ENCODE measurements at places on chromosomes 6 and 20. TPM values are rescaled to one million over a fixed set of nuclear protein-coding genes. Genes with fewer than 3 reads are reported as not detected.

SAMD5 gene
- not detected for total RNA-seq

ZC2HC1B gene
- not detected for total RNA-seq

TAGAP gene
- 175 TPM for total RNA-seq

COL11A2 gene
- 1.1 TPM for total RNA-seq

ARG1 gene
- not detected for total RNA-seq

FAM135A gene
- 6.5 TPM for total RNA-seq

LRRN4 gene
- not detected for total RNA-seq

UNC5CL gene
- total RNA-seq: 1.3 TPM

GOPC gene
- total RNA-seq: 16.1 TPM

SLC17A3 gene
- not detected for total RNA-seq

MLN gene
- total RNA-seq: not detected

UBE2C gene
- 185 TPM for total RNA-seq

MUC22 gene
- not detected for total RNA-seq

SLC16A10 gene
- 13.4 TPM for total RNA-seq

COL20A1 gene
- total RNA-seq: 0.08 TPM

STK35 gene
- total RNA-seq: 19.9 TPM

PLAGL2 gene
- total RNA-seq: 87.2 TPM

NUP43 gene
- total RNA-seq: 83.8 TPM

KCNQ2 gene
- total RNA-seq: not detected

EPPIN gene
- total RNA-seq: not detected

ESR1 gene
- 0.45 TPM for total RNA-seq

EEF1A2 gene
- total RNA-seq: not detected

KIZ gene
- 15.7 TPM for total RNA-seq

ZNF341 gene
- total RNA-seq: 3.7 TPM

VEGFA gene
- total RNA-seq: 54.7 TPM

CST2 gene
- total RNA-seq: not detected

CABLES2 gene
- 5.3 TPM for total RNA-seq

RALY gene
- total RNA-seq: 147 TPM

MEI4 gene
- not detected for total RNA-seq

CDSN gene
- not detected for total RNA-seq

TBC1D32 gene
- total RNA-seq: 6.7 TPM

RNF5 gene
- 58.3 TPM for total RNA-seq

TBXT gene
- total RNA-seq: not detected

CST4 gene
- total RNA-seq: not detected
